ENCODE measurements at places on chromosomes 1 and 21.

DNA sequence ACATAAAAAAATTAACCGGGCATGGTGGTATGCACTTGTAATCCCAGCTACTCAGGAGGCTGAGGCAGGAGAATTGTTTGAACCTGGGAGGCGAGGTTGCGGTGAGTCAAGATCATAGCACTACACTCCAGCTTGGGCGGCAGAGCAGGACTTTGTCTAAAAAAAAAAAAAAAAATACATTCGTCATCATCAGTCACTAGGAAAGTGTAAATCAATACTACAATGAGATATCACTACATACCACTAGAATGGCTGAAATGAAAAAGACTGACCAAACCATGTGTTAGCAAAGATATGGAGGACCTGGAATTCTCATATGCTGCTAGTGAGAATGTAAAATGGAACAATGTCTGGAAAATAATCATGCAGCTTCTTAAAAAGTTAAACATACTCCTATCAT lies 9.3 kb downstream of the SPATA45 start:
- DNase-seq = no peak

DNA sequence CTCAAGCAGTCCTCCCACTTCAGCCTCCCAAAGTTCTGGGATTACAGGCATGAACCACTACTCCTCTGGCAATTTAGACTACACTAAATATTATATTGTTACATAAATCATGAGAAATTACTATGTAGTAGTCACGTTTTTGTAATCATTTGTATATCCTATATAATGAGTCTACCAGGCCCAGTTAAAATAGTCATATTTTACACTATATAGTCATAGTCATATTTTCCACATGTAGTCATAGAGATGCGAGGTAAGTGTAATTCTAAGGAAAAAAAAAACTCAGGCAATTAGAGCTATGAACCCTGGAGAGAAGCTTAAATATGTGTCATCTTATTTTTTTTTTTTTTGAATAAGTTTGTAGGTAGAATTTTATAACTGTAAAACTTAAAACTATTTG lies 90.0 kb downstream of the FNBP1L start:
- peak; percentile 25 for DNase-seq

DNA sequence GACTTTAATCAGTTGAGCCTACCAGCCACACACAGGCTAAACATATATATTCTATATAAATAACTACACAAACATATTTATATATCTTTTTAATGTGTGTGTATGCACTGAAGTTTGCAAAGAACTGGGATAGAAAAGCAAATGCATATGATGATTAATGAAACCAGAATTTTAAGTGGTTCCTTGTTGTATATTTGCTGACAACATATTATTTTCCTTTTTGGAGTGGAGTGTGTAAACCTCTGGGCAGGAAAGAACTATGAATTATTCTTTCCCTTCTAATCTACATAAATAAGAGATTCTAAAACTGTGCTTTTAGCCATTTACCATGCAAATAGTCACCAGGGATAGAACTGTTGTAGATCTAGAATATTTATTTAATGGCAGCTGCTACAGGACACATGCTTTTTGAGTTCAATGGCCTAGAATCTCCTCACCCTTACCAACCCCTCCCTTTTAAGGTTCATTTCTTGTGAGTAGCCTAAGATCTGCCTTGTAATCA lies 187.6 kb downstream of the BACH1 start:
- DNase-seq = no peak

DNA sequence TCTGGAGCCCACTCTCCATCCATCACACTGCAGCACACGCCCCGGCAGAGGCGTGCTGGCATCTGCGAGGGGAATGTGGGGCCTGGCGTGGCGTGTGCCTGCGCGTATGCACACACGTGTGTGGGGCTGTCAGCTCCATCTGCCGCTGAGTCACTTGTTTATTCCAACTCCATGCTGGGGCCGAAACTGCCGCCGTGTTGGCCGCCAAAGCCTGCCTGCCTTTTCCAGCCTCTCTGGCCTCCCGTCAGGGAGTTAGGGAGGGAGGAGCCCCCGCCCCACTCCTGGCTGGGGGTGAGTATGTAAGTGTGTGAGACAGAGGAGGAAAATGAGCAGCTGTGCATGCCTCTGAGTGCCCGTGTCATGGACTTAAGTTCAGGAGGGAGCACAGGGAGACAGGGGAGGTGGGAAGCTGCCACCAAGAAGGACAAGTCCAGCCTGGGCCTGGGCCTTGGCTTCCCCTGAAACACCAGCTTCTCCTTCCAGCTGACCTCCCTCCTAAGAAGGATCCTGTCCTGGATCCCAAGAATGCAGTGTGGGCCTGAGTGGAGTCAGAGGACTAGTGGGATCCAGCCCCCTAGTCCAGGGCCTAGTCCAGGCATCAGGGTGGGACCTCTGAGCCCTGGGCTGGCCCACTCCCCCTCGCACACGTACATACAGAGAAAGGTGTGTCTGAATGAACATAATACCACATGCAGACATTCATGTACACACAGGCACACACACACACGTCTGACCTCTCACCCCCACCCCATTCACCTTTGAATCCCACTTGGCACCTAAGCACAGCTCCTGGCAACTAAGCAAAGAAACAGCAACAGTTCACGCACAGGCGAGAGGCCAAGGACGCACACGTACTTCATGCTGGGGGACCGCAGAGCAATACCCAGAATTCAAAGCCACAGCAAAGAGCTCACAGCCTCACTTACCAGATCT lies 24.7 kb downstream of the MEF2D start:
- no peak for DNase-seq

GRCh38 chr1:17198476-17199258 lies 6.3 kb upstream of the PADI1 start:
- DNase-seq = no peak

- DNase-seq = no peak
These were observed 38.9 kb upstream of the DMRTB1 start for GRCh38 chr1:53420341-53420740.
